ENCODE measurements at places on chromosomes 1 and 21.

- no peak for DNase-seq
Measured at GRCh38 chr1:2439369-2439768, 27.0 kb upstream of the PEX10 start.

DNA sequence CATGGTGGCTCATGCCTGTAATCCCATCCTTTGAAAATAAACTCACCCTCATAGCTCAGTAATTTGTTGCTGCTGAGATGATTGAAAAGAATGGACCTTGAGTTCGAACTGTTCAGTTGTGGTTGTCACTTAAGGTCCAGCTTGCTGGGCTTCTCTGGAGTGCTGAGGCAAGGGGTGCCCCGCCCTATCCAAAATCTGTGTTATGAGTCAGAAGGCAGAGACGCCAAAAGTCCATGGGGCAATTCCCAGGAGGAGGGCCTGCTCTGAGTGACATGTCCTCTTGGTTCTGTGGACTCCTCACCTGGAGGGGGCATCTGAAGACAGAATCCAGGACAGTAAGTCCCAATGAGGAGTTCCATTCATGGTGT is 64.8 kb downstream of the MYOM3 start:
- DNase-seq, result no peak

GRCh38 chr1:214219902-214220301 is 61.1 kb upstream of the SMYD2 start:
- DNase-seq, result no peak

- DNase-seq, result no peak
Measured at GRCh38 chr1:210949489-210949888, 184.5 kb downstream of the KCNH1 start.

- no peak for DNase-seq
Measured at GRCh38 chr1:39431927-39432326, 59.5 kb upstream of the BMP8A start.

- peak; percentile 99 for DNase-seq
Measured at GRCh38 chr1:1399187-1399871, at the start of gene CCNL2. Gene CCNL2, minus strand, starts transcription at chr1:1399335. Its CDS starts 29 bp downstream, at chr1:1399306.

DNA sequence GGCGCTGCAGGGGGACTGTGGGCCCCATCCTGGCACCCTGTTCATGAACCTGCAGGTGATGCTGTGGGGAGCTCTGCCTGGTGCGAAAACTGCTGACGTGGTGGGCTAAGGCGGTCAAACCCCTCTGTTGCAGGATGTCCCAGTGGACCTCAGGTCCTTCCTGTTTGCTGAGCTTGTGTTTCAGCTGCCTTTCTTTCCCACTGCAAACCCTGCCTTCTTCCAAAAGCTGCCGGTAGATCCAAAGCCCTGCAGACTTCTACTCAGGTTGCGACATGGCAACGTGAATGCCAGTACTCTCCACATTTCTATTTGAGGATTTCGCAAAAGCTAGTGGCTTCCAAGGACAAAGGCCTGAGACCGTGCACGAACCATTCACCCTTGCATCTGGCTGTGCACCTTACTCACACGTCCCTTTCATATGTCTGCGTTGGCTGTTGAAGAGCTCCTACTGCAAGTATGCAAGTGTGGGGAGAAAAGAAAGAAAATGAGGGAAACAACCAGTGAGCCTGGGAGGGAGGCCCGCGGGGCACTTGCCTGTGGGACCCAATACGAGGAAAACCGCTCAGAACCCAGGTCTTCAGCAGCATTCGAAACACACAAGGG is 6.2 kb upstream of the RRP1 start:
- DNase-seq, result no peak

- no peak for DNase-seq
Measured at GRCh38 chr21:43916076-43916475, 51.1 kb downstream of the AGPAT3 start.

DNA sequence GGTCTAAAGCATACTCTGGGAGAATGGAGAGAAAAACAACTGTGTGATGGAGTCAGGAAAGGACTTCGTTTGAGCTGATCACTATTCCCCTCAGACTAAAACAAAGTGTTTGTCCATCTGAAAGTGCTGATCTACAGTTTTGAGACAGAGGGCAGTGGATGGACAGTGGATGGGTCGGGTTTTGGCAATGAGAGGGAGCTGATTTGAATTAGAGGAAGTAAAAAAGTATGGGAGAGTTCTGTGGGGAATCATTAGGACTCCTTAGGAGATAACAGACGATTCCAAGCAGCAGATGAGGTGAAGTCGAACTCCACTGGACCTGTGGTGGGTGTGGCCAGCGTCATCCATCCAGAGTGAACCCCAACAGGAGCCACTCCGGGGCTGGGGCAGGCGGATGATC is 62.3 kb downstream of the PTGS2 start:
- DNase-seq, result peak; percentile 3

- no peak for DNase-seq
Measured at GRCh38 chr1:35058988-35059387, 20.2 kb upstream of the ZMYM1 start.

DNA sequence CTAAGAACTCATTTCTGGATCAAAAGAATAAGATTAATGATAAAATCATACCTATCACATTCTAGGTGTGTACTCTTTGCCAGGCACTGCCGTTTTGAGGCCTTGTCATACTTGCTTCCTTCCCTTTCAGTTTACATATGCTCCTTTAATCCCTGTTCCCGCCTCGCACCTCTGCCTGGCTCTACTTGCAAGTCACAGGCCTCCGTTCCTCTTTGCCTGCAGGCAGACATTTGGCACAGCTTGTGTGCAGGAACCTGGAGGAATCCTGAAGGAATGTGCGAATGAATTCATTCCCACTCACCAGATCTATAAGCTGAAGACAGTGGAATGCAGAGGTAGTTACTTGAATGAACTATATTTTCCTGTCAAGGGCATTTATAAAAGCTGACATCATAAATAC is 13.8 kb downstream of the WLS start:
- no peak for DNase-seq

DNA sequence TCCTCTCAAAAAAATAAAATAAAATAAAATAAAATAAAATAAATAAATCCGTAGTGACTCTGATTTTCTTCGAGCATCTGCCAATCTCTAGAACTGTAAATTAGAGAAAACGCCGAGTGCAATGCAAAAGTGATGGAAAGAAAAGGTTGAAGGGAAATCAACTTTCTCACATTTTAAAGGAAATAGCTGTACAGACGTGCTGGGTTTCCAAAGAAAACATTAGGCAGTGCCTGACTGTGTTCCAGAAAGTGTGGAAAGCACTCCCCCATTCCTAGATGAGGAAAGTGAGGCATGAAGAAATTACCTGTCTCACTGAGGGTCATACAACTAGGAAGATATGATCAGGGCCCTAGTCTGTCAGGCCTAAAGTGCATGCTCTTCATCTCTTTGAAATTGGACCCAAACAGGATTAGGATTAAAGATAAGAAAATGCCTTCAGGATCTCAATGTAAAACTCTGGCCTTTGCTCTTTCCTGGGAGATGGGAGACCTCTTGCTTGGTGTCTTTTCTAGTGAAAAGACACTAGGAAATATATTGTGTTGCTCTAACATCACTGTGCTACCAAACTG is 1.8 kb upstream of the PTPN14 start:
- no peak for DNase-seq

- DNase-seq, result peak; percentile 73
Measured at GRCh38 chr1:91712981-91713841, 172.7 kb downstream of the TGFBR3 start.

DNA sequence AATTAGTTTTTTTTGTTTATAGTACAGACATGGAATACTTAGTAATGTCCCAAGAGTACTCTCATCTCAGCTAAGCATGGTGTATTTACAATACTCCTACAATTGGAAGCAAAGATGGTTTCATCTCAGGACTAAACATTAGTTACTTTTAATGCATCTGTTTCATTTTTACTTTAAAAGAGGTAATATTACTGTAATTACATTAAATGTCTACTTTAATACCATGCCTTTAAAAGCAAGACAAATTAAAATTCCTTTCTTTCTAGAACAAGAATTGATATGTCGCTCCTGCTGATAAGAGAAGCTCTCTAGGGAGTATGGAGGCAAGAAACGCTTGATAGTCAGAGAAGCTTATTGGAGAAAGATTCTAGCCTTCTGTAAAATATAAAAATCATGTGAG is 284.9 kb upstream of the ADAMTS5 start:
- no peak for DNase-seq

DNA sequence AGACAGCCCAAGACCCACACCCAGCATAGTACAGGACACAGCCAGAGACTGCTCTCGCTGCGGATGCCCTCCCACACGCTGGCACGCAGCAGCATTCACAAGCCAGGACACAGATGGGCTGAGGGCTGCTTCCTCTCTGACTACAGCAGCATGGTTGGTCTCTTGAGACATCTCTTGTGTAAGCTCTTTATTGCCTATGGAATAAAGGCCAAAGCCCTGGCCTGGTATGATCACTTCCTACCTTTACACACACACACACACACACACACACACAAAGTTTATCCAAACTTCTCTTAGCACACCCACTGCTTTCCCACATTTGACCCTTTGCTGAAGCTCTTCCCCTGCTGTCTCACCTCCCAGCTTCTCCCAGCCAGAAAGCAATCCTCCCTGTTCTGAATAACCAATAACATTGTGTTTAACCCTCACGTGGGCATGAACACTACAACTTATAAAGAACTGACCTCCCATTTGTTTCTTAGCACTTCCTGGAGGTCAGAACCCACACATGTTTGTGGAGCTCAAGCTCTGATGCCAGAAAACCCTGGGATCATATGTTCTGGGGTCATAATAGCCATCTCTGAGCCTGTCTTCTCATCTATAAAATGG is 1.2 kb upstream of the LUZP1 start:
- no peak for DNase-seq

- no peak for DNase-seq
Measured at GRCh38 chr1:119075614-119076013, 64.8 kb downstream of the WARS2 start.

- DNase-seq, result no peak
Measured at GRCh38 chr1:5617179-5617520, 375.1 kb downstream of the NPHP4 start.

GRCh38 chr1:67175530-67176087 is 9.4 kb downstream of the IL23R start:
- DNase-seq, result no peak

DNA sequence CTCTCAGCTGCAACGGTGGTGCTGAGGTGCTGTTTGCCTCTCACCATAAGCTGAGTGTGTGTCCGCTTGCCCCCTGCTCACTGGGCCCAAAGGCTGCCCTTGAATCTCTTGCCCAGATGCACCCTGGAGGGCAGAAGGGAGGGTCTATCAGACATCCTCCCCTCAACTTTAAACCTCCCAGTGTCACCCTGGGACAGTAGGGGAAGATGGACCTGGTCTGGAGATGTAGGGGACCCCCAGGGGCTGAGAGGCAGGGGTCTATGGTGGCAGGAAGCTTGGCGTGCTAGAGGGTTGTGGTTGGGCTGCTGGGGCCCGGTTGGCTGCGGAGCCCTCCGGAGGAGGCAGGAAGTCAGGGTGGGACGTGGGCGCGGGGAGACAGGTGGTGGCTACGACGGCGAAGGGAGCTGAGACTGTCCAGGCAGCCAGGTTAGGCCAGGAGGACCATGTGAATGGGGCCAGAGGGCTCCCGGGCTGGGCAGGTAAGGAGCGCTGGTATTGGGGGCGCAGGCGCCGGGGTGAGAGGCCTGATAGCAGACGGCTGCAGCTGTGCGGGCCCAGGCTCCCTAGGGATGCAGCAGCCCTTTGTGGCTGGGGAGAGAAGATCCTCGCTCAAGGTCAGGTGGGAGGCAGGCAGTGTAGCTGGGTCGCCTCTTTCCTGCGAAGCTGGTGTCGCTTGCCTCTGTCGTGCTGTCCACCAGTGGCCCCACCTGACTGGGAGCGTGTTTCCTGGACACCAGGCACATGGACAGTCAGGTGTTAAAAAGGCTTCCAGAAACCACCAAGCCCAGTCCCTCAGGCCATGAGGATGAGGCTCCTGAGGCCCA is at the start of gene LCK:
Gene LCK (plus strand): TSS at position 373 of the 824 bp plus-strand sequence. CDS start 23,065 bp downstream, outside the sequence.
- DNase-seq, result peak; percentile 56

DNA sequence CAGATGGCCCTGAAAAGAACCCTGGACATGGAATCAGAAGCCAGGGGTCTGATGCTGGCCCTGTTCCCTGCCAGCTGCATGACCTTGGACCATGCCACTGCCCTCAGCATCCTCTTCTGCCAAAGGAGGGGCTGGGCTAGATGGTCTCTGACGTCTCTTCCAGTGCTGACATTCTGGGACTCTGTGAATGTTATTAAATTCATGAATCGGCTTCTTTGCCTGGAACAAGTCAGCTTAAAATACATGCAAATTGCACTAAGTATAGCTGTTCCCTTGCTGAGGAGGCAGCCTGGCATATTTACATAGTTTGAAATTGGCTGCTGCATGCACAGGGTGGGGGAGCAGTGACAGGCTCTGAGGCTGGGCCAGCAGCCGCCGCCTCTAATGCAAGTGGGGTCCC is 23.8 kb downstream of the KCNA2 start:
- DNase-seq, result no peak

DNA sequence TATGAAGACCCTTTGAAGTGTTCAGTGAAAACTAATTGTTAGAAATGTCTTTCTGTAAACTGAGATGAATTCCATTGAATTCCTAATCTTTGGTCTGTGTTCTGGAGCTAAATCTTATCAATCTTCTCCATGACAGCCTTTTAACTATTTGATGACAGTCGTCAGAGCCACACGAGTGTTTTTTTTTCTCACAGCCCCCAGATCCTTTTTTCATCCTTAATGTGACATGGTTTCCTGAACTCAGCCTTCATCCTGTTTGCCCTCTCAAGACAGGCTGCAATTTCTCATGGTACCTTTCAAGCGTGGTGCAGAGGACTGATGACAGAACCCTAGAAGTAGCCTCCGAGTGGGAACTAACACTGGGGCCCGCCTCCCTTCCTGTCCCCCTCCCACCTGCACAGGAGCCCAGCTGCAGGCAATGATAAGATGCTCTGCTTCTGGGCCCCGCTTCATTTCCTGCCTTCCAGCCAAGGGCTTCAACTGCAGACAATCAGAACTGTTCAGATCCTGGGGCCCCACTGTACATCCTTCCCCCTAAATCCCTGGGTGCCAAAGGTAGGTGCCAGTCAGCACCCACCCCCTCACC is 114.6 kb upstream of the VAV3 start:
- DNase-seq, result peak; percentile 21

- DNase-seq, result no peak
Measured at GRCh38 chr21:39014747-39015146, 168.5 kb downstream of the PSMG1 start.

DNA sequence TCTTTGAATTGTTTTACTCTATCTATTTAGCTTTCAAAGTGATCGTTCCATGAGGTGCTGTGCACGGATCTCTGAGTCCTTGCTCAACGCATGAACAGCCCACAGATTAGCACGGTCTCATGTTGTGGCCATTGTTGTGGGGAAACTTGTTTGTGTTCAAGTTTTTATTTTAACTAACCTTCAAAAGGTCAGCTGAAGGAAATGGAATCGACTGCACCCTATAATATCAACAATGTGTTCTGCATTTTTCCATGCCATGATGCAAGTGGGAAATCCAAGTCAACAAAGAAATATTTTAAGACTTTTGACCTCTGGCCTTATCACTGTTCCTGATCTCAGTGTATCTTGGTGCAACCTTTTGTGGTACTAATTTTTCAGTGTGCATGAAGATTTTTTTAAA is 6.1 kb downstream of the SH2D1B start:
- DNase-seq, result no peak

- DNase-seq, result no peak
Measured at GRCh38 chr1:151336556-151336955, 9.3 kb upstream of the PI4KB start.

All from natural killer cell (primary cell).